Sigmoid colon (tissue), 7 donors: ENCODE measurements at places on chromosomes 2 and 18. TPM values are rescaled to one million over a fixed set of nuclear protein-coding genes. Genes with fewer than 3 reads are reported as not detected.

Gene OSR1
- polyA plus RNA-seq = 6.2 TPM

- DNase-seq = no peak
Observed at GRCh38 chr18:3059272-3059671, 46.3 kb upstream of the LPIN2 start.

DNA sequence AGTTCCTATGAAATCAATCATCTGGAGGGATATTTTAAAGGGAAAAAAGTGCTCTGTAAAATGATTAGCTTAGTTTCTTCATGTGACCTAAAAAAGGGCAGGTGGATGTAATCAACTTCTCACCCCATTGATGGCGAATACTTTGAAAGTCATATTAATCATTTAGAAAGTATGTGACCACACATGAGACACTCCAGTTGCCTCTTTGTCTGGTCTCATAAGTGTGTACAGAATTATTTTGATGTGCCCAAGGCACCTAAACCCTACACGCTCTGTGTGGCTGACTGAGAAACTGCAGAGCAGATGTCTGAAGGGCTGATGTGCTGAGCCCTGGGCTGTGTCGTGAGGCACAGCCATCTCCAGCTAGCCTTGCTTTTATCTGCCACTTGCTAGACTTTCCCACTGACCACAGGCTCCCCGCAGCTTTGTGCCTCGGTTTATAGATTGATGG, 26.9 kb downstream of the SGPP2 start:
- DNase-seq = no peak

- DNase-seq = no peak
Observed at GRCh38 chr18:21489919-21490495, 110.5 kb downstream of the ESCO1 start.

Gene UGT1A8
- 1.8 TPM for polyA plus RNA-seq

DNA sequence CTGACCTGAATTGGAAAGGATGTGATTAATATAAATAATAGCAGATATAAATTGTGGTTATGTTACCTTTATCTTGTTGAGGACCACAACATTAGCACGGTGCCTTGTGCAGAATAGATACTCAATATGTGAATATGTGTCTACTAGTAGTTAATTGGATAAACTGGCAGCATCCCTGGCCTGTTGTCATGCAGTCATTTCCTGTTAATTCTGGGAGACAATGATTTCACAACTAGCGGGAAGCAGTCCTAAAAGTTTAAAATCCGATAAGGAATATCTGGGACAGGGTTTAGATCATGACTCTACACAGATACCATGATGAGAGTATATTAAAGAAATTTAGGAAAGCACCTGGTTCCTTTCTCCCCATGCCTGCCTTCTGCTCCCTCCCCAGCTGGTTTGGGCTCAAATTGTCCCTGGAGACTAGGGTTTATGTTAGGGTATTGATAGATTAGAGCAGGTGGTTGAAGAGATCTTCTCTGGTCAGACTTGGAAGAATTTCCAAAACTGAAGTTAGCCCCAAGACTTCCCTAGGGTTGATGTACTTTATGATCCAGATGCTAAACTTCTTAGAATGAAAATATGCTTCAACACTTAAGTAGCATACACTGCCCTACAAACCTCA, 32.8 kb downstream of the CYBRD1 start:
- DNase-seq = no peak

DNA sequence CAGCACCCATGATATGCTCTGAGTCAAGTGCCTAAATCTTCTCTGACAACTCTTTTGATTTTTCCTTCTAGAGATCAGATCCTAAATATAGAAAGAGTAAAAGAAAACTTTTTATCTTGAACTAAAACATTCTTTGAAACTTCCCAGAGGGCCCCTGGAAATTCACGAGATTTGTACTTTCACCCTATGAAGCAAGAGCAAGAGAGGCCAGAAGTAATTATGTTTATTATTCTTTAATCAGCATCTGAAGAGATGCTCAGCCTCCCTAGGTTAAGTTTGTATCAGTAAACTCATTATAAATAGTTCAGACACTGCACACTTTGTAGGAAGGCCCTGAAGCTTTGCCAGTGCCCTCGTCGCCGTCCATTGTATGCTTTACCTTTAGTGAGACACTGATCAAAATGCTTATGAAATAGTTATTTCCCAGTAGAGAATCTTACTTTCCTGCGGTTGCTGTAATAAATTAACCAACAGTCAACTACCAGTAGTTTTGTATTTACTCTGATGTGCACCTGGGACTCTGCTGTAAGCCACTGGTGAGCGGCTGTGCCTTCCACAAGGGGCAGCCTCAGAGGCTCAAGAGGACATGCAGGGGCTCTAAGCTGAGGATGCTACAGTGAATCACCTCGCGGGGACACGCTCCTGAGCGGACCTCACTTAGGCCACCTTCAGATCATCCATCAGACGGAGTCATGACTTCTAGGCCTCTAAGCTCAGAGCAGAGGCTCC, 71.9 kb downstream of the BIN1 start:
- peak; percentile 20 for DNase-seq

DNA sequence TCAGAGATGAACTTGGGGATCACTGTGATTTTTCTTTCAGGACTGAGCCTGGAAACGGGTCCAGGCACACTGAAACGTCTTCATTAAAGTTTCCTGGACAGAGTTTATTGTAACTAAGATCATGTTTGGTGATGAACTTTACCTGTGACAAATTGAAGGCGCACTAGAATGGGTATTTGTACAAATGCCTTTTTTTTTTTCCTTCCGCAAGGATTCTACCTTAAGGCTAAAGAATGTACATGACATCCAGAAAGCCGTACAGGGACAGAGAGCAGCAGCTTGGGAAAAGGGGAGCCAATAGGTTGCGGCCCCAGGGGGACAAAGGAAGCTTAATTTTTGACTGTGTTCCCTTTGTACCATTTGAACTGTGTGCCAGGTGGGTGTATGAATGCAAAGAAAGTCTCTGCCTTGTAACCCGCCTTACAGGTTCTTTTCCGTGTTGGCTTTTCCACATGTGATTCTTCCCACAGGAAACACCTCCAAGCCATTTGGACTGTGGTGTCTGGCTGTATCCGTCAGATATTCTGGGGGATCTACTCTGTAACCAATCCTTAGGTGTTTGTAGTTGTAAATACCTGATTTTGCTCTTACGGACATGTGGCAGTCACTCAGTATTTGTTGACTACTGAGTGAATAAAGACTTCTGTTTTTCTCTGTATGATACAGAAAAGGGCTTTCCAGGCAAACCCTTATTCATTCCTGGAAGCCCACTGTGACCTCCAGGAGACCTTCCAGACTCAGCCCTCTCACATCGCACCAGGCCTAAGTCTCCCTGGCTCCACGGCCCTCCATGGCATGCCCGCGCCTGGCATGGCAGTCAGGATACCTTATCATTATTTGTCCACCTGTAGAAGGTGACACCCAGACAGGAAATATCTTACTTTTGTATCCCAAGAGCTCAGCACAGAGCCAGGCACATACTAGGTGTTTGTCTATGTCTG, 1.1 kb downstream of the LRRFIP1 start:
- no peak for DNase-seq

- no peak for DNase-seq
Observed at GRCh38 chr2:231370429-231370748, 25.1 kb upstream of the B3GNT7 start.

Gene EFR3B
- under 0.01 TPM for polyA plus RNA-seq

GRCh38 chr2:222301053-222301795, 2.4 kb upstream of the PAX3 start:
- no peak for DNase-seq
